Right forelimb (tissue), 1 donor: ENCODE measurements at places on chromosomes 12 and 14.

- DNase-seq = no peak
These were observed 29.7 kb upstream of the PSMA6 start for GRCh38 chr14:35262436-35262835.

- DNase-seq = no peak
These were observed 935 bp upstream of the CKB start for GRCh38 chr14:103523575-103523954.

DNA sequence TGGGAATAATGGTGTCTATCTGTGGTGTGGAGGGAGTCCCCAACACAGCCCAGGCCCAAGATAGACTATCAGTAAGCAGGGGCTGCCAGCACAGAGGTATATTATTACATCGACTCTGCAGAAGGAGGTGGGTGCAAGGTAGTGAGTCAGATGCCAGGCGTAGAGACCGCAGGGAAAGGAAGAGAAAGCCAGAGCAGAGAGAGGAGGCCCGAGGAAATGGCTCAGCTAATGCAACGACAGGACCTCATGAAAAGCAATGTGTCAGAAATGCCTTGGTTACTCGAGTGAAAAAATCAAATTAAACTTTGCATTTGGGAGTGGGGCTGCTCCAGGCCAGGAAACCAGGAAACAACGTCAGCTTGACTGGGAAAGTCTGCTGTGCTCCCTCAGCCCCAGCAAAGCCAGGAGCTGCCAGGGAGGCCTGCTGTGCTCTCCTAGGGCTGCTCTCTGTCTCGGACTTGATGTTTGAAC lies 173.2 kb downstream of the SUDS3 start:
- no peak for DNase-seq

GRCh38 chr14:75141967-75142366 lies 15.1 kb upstream of the NEK9 start:
- DNase-seq = no peak

DNA sequence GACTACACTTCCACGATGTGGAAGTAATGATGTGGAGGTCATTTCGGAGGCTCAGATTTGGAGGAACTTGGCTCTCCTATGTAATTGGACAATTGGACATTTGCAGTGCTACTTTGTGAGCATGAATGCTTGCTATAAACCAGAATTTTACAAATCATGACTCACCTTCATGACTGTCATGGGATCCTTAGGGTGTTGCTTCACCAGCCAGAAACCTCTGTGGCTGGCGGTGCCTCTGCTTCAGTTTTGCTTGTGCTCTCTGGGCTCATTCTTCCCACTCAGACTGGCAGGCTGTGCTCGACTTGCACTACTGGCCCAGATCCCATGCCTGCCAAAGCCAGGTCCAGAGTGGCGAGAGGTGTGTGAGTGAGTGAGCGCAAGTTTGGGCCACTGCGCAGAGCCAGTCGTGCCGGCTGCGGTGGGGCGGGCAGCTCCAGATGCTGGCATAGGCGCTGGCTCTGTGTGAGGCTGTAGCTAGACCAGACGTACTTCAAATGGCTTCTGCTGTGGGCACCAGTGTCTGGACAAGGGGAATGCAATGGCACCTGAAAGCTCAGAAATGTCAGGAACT lies 387.8 kb downstream of the AEBP2 start:
- DNase-seq = no peak
